T1000 (cell line): ENCODE measurements at places on chromosomes 2 and 18.

GRCh38 chr2:100070078-100070477, 72.3 kb downstream of the AFF3 start:
- no peak for DNase-seq

GRCh38 chr2:159916511-159916910, 118.5 kb upstream of the CD302 start:
- no peak for DNase-seq

- no peak for DNase-seq
Observed at GRCh38 chr2:239594019-239594771, 193.4 kb upstream of the HDAC4 start.

- DNase-seq: no peak
Observed at GRCh38 chr2:221025398-221025797, 546.7 kb downstream of the EPHA4 start.

- peak; percentile 31 for DNase-seq
Observed at GRCh38 chr2:223488814-223489213, 113.3 kb downstream of the SCG2 start.
